Renal cortex interstitium (tissue), 15 donors: ENCODE measurements at places on chromosomes 16 and 17. TPM values are rescaled to one million over a fixed set of nuclear protein-coding genes. Genes with fewer than 3 reads are reported as not detected.
A peak's percentile ranks its signal among the peaks of the same experiment; 100 is the strongest.

DNA sequence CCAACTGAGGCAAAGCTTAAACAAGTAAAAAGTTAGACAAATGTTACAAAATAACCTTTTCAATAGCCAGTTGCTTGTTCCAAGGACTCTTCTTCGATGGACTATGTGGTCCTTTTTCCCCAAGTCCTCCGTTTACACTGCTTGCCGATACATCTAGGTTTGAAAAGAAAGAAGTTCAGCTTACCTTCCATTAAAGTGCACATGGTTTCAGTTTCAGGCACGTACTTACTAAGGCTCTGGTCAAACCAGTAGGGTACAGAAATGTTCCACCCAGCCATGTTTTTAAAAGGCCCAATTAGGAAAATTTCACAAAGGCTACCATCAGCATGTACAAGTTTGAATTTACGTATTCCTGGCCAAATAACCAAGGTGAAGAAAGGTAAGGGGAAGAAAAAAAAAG is 2.1 kb downstream of the SRSF2 start:
- no peak for DNase-seq

DNA sequence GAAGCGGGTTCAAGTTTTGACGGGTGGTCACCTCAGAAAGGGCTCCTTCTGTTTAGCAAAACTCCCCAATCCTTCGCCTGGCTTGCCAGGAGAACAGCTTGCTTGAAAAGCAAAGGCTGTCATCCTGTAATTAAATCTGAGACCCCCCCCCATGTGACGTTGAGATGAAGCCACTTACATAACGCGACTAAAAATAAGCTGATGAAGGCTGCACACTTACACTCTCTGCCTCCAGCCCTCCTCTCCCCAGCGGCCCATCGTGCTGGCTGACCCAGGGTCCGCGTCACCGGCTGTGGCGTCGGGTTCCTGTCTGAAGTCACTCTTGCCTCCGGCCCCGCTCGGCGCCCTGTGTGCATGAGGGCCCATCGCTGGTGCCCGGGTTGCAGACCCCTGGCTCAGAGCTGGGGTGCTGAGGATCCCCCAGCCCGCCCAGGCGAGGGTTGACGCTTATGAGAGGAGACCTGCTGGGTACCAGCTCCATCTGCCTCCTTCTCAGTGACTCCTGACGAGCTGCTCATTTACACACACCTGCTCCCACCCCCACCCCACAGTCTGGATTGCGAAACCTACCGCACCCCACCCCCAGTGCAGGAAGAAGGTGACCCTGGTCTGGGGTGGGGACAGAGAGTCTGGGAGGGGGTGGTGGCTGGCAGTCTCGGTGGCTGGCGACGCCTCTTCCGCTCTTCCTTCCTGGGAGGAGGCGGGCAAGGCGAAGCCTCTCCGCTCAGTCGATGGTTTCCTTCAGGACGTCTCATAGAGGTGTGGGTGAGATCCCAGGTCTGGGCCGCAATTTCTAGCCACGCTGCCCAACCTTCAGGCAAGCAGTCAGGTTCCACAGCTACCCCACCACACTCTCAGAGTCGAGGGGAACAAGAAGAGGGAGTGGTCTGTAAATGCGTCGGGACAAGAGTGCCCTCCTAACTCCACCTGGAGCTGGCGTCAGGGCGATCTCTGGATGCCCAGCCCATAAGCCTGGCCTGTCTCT is 3.1 kb upstream of the BAIAP2 start:
- DNase-seq = no peak

GRCh38 chr16:71635632-71636031 is 9.6 kb downstream of the MARVELD3 start:
- no peak for DNase-seq

- no peak for DNase-seq
Observed at GRCh38 chr16:89352091-89352681, 134.7 kb downstream of the ZNF778 start.

DNA sequence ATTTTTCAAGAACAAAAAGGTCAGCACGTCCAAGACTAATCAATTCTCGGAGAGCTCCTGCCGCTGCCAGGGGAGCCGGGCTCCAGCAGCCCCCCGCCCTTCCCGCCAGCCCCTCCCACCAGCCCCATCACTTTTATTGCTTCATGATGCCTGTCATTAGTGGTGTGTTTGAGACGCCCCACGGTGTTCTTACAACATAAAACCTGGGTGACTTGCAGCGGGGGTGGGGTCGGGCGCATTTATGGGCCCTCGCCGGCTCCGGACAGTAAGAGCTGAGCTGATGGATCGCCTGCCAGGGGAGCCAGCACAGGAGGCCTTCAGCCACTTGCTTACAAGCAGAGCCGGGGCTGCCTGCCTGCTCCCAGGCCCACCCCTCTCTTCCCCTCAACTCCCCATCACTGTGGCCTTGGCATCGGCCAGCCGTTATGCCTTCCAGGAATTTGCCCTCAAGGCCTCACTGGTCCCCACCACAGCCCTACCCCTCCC is 82.9 kb upstream of the CBX4 start:
- DNase-seq = no peak

GRCh38 chr17:37392024-37392590 is 14.5 kb downstream of the ACACA start:
- no peak for DNase-seq

DNA sequence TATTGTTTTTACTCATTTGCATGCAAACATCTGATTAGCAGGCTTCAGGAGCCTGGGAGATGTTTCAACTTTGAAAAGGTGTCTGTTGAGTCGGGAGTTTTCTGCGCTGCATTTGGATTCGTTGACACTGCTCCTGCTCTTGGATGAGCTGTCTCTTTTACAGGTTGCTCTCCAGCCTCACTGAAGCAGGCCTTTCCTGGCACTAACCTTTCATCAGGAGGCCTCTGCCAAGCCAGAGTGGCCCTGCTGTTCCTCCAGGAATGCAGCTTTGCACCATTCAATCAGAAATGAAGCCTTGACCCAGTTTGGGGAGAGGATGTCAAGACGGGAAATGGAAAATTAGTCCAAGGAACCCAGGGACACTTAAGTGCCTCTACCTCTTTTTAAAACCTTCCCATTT is 330 bp upstream of the KRTAP29-1 start:
- no peak for DNase-seq

GRCh38 chr17:2847381-2848333 is 51.4 kb downstream of the RAP1GAP2 start:
- no peak for DNase-seq

DNA sequence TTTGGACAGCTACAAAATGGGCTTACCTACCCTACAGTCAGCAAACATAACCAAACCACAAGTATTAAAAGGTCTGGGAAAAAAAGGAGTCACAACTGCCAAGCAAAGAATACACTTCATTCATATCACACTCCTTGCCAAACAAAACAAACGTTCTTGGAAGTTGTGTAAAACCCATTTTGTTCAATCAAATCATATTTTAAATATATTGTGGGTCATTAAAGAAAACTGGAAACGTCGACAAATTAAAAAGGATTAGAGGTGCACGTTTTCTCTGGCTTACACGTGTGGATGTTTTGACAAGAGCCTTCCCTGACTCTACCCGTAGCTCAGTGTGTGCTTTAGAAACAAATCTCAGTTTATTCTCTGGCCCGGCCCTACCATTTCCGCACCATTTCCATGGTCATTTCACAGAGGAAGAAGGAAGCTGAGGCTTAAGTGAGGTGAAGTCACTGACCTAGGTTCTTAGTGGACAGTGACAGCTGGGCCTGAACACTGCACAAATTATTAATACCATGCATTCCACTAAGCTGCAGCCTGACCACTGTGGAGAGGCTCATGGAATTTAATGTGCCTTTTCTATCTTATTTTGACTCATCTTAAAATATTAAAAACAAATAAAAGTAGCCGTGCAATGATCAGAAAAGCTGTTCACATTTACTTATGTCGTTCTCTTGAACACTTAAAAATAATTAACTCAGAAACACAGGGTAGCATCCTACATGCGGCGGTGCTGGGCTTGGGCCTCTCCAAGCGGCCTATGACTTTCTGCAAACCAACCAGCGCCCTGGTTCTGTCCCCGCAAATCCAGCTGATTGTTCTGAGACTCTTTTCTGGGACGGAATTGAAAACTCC is 968 bp downstream of the CEP112 start:
- peak; percentile 37 for DNase-seq

- peak; percentile 70 for DNase-seq
Observed at GRCh38 chr17:31095236-31096105, 694 bp downstream of the NF1 start.

GRCh38 chr17:40382251-40382650 is 17.7 kb upstream of the GJD3 start:
- no peak for DNase-seq

DNA sequence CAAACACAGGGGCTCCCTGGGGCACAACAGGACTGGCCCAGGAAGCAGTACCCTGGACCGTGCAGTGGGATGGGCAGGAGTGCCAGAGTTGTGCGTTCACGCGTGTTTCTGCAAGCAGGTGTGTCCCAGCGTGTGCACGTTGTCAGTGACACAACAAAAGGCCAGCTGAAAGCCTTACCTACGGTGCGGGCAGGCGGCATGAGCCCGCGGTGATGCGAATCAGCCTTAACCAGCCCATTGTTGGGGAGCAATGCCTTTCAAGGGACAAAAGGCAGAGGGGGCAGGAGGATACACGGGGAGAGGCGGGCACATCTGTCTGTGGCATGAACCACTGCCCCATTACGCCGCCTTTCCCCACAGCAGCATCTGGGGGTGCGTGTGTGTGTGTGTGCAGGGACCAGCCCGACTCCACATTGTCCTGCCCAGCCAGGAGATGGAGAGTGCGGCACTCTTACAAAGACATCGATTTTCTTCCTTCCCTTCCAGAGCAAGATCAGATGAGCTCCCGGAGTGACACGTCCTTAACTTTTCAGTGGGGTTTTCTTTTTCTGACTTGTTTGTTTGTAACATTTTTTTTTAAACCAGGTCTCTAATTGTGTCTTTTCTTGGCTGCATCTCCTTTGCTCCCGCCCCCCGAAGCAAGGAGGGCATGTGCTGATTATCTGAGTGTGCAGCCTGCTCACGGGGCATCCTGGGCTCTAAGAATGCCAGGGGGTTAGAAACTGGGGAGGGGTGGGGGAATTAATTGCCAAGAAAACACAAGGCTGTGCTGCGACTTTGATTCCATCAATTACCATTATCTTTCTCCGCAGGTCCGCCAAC is 158.1 kb downstream of the ZNF423 start:
- DNase-seq = no peak

DNA sequence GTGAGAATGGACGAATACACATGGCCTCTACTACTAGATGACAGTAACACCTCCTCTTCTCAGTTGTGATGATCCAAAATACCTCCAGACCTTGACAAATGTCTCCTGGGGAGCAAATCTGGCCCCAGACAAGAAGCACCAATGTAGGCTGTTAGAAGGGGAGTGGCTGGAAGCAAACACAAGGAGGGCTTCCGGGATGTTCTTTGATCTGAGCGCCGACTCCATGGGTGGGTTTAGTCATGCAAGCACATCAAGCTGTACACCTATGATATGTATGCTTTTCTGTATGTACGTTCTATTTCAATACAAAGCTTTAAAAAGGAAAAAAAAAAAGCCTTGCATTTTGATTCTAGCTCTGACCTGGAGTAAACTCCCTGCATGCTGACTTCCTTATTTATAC is 61.4 kb downstream of the ARHGAP17 start:
- no peak for DNase-seq

DNA sequence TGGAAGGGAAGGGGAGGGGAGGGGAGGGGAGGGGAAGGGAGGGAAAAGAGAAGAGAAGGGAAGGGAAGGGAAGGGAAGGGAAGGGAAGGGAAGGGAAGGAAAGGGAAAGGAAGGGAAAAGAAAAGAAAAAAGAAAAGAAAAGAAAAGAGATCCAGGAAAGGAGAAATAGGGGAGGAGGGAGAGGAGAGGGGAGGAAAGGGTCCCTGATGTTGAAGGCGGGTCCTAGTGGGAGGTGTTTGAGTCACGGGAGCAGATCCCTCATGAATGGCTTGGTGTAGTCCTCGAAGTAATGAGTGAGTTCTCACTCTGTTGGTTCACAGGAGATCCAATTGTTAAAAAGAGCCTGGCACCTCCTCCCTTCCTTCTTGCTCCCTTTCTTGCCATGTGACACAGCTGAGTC is 6.9 kb upstream of the USP31 start:
- DNase-seq = no peak

DNA sequence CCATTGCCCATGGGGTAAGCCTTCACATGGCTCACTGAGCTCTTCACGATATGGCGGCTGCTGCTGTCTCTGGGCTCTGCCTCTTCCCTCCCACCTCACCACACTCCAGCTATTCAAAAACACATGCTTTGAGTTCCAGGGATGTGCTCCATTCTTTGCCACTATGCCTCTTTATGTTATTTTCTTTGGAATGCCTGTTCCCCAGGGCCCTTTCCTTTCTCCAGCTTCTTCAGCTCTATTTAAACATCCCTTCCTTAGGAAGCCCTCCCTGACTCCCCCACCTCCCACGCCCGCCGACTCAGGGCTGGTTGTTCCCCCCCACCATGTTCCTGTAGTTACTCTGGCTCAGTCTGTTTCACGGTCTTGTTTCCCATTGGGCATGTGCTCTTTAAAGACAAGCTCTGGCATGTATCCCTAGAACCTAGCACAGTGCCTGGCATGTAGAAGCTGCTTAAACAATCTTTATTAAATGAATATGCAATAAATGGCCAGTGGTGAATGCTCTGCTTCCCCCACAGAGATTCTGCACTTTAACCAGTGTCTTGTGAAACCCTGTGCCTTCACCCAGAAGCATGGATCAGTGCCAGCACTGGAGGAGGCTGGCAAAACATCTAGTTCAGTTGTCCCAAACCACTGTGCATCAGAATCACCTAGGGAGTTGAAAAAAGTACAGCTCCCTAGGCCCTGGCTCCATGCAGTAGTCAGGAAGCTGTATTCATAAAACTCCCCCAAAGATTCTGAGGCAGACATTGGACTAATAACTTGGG is 6.9 kb downstream of the MYCBPAP start:
- no peak for DNase-seq

- DNase-seq = no peak
Observed at GRCh38 chr17:42846594-42847280, 2.4 kb downstream of the AOC2 start.

DNA sequence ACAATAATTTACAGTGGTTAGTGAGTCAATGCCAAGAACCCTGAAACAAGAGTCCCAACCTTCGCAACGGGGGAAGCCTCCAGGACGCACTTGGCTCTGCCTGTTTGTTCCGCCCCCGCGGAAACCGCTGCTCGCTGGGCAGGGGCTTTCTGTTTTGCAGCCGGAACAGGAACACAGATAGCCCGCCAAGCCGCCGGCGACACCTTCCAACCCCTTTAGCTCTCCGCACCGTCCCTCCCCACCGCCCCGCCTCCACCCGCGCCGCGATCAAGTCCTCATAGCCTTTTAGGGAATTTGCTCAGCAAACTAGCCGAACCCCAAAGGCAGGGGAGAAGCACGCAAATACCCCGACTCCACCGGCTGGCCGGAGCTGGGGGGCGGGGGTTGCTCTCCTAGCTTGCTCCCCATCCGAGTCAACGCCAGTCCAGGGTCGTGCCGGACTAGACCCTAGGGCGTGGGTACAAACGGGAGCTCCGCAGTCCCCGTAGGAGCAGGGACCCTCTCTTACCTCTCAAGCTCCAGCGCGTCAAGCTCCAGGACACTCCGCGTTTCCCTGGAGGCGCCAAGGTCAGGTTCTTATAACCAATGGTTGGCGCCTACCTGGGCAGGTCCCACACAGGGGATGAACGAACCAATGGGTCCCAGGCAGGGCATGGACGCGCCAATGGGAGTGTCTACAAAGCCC is at the start of gene SLFN13:
Gene SLFN13 (minus strand): TSS at position 553 of the 685 bp plus-strand sequence. CDS start 3,086 bp downstream, outside the sequence.
- DNase-seq = no peak

GRCh38 chr17:37506678-37507077 is 17.0 kb downstream of the DUSP14 start:
- DNase-seq = no peak

The PITPNM3 gene
- 11.2 TPM for polyA plus RNA-seq

The GPATCH8 gene
- 54.5 TPM for polyA plus RNA-seq

The KRTAP4-6 gene
- not detected for polyA plus RNA-seq

The ITGAD gene
- 0.17 TPM for polyA plus RNA-seq

The SNAI3 gene
- 0.78 TPM for polyA plus RNA-seq

The LITAF gene
- polyA plus RNA-seq = 110 TPM

The CDR2L gene
- polyA plus RNA-seq = 11.4 TPM

The MT1M gene
- not detected for polyA plus RNA-seq

The TMEM100 gene
- polyA plus RNA-seq = 65.0 TPM
